HFFc6 (cell line): ENCODE measurements at places on chromosomes 2 and 18. TPM values are rescaled to one million over a fixed set of nuclear protein-coding genes. Genes with fewer than 3 reads are reported as not detected.

GRCh38 chr18:12088731-12089375 is 4.8 kb upstream of the ANKRD62 start:
- DNase-seq: no peak

The CDK15 gene
- total RNA-seq: 24.5 to 59.8 TPM (median 32.0 TPM) in 3 replicates

GRCh38 chr18:3281456-3282400 is 19.8 kb downstream of the MYL12B start:
- DNase-seq: peak; percentile 80

The TOGARAM2 gene
- total RNA-seq: not detected in 2 replicates

The DGUOK gene
- 59.0 to 71.9 TPM (median 64.5 TPM) in 3 replicates for total RNA-seq

DNA sequence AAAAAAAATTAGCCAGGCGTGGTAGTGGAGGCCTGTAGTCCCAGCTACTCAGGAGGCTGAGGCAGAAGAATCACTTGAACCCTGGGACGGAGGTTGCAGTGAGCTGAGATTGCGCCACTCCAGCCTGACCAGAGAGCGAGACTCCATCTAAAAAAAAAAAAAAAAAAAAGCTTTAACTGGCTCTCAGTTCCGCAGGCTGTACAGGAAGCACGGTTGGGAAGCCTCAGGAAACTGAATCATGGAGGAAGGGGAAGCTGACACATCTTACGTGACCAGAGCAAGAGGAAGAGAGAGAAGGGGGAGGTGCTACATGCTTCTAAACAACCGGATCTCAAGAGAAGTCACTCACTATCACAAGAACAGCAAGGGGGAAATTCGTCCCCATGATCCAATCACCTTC is 505.6 kb upstream of the SLC8A1 start:
- DNase-seq: no peak

- no peak for DNase-seq
Observed at GRCh38 chr2:95024960-95025405, 525 bp upstream of the MAL start.

The RESP18 gene
- not detected in 3 replicates for total RNA-seq

The SPATA3 gene
- total RNA-seq: not detected in 3 replicates

The CDH19 gene
- total RNA-seq: not detected in 3 replicates

- no peak for DNase-seq
Observed at GRCh38 chr2:172456002-172456401, 28.6 kb downstream of the ITGA6 start.

DNA sequence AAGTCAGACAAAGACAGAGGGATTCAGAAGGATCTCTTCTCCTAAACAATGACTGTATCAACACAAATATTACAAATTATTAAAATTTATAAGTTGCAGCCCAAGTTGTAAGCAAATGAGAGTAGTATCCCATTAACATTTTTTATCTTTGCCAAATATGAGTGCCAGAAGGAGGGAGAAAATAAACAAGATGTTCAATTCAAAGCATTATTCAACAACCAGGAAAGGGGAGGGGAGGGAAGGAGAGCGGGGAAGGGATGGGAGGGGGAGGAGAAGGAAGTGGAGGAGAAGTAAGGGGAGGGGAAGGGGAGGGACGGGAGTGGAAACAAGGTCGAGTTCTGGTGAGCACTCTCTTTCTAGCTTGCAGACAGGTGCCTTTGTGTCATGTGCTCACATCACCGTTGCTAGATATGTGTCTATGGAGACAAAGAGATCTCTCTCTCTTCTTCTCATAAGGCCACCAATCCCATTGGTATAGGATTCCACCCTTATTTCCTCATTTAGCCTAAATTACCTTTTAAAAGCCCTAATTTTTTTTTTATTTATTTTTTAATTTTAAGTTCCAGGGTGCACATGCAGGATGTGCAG is 679.6 kb upstream of the CHAC2 start:
- no peak for DNase-seq

DNA sequence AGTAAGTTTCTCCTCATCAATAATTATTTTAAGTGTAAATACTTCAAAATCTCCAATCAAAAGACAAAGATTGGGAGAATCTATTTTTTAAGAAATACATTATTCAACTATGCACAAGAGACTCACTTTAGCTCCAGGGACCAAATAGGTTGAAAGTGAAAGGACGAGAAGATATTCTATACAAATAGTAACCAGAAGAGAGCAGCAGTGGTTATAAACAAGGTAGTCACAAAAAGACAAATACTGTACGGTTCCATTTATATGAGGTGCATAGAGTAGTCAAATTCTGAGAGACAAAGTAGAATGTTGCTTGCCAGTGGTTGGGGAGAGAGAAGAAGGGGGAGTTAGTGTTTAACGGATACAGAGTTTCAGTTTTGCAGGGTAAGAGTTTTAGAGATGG is 69.8 kb downstream of the POU3F3 start:
- no peak for DNase-seq

The PER2 gene
- total RNA-seq: 4.5 to 5.7 TPM (median 5.5 TPM) in 3 replicates

GRCh38 chr2:214135966-214136365 is 274.9 kb upstream of the VWC2L start:
- DNase-seq: peak; percentile 2

- peak; percentile 79 for DNase-seq
Observed at GRCh38 chr2:12702168-12703121, 14.3 kb upstream of the TRIB2 start.

GRCh38 chr2:150174056-150174805 is 313.2 kb downstream of the RND3 start:
- no peak for DNase-seq

GRCh38 chr2:188131281-188131680 is 160.4 kb upstream of the GULP1 start:
- DNase-seq: no peak

- no peak for DNase-seq
Observed at GRCh38 chr2:64092502-64092901, 51.7 kb downstream of the PELI1 start.
